ENCODE measurements at places on chromosomes 5 and 9.

- no peak for DNase-seq
These were observed 34.9 kb downstream of the NREP start for GRCh38 chr5:111722140-111722539.

DNA sequence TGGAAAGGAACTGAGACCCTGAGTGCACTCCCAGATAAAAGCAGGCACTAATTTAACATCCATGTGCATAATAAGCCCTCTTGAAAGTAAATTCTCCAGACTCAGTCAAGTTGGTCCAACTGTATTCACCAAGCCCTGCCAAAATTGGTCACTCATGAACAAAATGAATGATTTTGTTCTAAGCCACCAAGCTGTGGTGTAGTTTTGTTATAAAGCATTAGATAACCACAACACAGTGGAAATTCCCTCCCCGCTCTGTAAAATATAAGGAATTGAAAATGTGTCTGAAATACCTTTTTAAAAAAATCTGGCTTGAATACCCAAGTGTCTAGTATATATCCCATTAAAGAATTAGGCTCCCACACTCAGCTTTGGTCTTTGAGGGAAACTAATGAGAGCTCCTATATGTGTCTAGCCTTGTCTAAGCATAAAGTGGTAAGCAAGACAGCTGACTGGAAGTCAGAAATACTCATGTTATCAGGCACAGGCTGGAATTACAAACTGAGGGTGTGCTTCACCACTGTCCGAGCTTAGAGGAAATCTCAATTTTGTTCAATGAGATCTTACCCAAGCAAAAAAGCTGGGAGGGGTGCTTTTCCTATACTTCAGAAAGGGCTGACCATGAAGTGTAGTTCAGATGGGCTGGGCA, 33.2 kb downstream of the IDNK start:
- no peak for DNase-seq

- DNase-seq = no peak
These were observed 37.3 kb upstream of the ADRA1B start for GRCh38 chr5:159878988-159879471.

DNA sequence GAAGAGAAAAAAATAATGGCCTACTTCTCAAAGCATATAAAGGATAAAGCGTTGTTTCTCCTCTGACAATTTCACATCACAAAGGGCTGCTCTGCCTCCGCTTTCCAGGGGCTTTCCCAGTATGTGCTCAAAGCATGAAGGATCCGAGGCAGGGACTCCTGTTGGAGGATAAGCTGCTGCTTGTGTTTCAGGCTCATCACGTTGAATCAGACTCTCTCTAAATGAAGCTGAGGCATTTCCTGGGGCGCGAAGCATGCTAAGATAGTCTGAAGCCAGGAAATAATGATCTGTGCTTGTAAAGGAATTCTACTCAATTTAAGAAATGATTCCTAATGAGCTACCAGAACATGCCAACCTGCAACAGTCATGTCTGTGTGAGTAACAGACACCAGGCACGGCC, 97.5 kb downstream of the MARCHF11 start:
- no peak for DNase-seq

DNA sequence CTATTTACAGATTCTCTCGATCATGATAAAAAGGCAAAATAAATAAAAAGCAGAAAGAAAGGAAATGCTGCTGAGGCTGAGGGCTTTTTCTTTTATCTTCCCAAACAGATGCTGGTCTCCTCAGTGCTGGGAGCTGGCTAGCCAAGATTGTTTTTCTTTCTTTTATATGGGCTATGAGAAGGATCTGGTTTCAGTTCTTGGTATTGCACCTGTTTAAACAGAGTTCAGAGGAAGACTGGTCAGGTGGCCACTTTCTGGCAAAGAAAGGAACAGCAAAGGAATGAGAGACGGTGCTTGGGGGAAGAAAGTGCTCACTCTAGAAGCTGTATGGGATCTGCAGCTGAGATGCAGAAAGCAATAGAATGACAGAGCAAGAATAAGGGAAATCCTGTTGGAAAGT, 88.9 kb downstream of the SLF1 start:
- no peak for DNase-seq

GRCh38 chr5:17788351-17788750, 154.1 kb downstream of the TAF11L14 start:
- no peak for DNase-seq

Data from NCI-H345 (cell line).